ENCODE measurements at places on chromosomes 13 and 19. TPM values are rescaled to one million over a fixed set of nuclear protein-coding genes. Genes with fewer than 3 reads are reported as not detected.

- no peak overlapping the region for H3K27ac ChIP-seq
- H3K36me3 ChIP-seq, result no peaks in the 10 kb centered on the region
- H3K27me3 ChIP-seq, result no peaks in the 10 kb centered on the region
- no peak for DNase-seq
Observed at GRCh38 chr13:51867062-51867461, 5.3 kb downstream of the CCDC70 start.

DNA sequence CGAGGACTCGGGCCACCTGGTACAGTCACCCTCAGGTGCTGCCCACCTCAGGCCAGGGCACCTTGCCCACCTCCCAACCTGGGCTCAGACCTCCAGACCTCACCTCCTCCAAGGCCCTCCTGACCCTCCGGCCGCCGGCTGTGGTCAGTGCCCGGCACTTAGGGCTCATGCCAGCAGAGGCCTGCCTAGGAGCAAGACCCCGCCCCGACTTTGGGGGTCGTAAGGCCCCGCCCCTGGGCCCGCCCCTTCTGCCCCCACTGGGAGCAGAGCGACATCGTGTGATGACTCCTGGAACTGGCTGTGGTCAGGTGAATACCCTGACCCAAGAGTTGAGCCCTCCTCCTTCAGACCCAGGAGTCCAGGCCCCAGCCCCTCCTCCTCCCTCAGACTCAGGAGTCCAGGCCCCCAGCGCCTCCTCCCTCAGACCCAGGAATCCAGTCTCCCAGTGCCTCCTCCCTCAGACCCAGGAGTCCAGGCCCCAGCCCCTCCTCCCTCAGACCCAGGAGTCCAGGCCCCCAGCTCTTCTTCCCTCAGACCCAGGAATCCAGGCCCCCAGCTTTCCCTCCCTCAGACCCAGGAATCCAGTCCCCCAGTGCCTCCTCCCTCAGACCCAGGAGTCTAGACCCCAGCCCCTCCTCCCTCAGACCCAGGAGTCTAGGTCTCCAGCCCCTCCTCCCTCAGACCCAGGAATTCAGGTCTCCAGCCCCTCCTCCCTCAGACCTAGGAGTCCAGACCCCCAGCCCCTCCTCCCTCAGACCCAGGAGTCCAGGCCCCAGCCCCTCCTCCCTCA is at the start of gene SBK2:
SBK2 (minus strand) TSS at position 183 of the 790 bp plus-strand sequence. CDS start 839 bp downstream, outside the sequence.
- H3K4me3 ChIP-seq, result no peak within 1 kb of the TSS
- peaks cover 5% of the 10 kb centered on the region for H3K4me1 ChIP-seq
- H3K36me3 ChIP-seq, result no peaks in the 10 kb centered on the region
- peak within 1 kb of the TSS; percentile 66 for H3K27ac ChIP-seq

DNA sequence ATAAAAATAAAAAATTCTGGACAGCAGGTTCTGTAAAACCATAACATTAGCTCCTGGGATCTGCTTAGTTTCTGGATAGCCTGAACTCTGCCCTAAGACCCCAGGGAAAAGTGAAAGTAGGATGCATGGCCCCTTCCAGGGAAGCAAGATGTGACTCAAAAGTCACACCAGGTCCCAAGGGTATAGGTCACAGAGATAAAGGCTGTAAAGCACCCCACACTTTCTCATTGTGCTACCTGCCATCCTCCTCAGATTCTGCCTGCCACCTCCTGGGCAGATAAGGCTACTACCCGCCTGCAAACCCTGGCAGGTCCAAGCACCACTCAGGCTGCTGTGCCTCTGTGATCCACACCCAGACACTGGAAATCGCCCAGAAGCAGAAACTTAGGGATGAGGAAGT is 20.6 kb downstream of the FFAR2 start:
- peaks cover 4% of the 10 kb centered on the region for H3K27me3 ChIP-seq
- H3K36me3 ChIP-seq, result no peaks in the 10 kb centered on the region
- H3K4me1 ChIP-seq, result no peaks in the 10 kb centered on the region

DNA sequence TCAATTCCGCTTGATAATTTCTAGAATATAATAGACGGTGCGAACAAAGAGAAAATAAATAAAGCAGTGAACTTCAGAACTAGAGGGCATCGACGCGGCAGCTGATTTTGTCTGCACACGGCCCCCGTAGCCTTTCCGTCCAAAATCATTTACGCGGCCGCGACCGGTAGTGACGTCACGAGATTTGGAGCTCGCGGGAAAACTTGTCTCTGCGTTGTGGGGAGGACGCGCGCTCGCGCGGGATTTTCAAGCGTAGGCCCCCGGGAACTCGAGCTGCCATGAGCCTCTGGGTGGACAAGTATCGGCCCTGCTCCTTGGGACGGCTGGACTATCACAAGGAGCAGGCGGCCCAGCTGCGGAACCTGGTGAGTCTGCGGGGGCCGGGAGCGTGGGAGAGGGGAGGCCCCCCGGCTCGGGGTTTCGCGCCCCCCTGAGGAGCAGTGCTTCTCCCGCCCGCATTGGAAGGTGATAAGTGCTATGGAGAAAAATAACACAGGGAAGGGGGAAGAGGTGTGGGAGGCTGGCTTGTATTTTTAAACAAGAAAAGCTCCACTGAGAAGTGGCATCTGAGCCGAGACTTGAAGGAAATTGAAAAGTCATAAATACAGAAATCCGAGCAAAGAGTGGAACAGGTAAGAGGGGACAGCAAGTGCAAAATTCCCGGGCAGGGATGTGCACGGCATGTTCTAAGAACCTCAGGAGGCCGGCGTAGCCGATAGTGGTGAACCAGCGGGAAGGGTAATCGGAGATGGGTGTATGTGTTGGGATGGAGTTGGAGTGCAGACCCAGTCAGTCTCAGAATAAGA is at the start of gene RFC3:
RFC3 (plus strand) TSS at position 249 of the 806 bp plus-strand sequence; CDS start at position 279, 30 bp downstream.
- DNase-seq, result peak; percentile 91
- H3K4me3 ChIP-seq, result peak within 1 kb of the TSS; percentile 83
- H3K4me1 ChIP-seq, result peaks cover 15% of the 10 kb centered on the region

DNA sequence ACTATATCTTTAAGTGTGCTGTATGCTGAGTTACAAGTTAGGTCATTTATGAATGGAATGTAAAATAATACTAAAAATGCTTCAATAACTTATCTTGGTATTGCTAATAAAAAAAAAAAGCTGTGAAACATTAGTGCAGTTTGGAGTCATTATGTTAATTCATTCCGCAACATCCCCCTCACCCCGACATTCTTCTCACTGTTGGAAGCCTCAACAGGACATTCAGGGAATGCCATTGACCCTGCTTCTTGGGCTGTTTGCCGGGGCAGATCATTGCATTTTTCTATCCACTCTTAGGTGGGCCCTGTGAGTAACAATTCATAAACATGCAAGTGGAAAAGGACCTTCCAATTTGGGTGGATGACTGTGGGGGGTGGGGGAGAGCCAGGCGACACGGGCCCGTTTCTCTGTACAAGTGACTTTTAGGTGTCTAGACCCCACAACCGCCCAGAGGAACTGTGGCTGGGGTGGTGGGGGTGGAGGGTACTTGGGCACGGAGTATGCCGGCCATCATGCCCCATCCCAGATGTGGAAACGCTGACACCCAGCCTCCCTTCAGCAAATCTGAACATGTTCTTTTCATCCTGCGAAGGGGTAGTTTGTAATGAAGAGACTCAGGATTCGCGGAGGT is 185.9 kb downstream of the ZNF536 start:
- H3K27me3 ChIP-seq, result peaks cover 55% of the 10 kb centered on the region
- no peak overlapping the region for H3K27ac ChIP-seq
- DNase-seq, result no peak
- H3K36me3 ChIP-seq, result no peaks in the 10 kb centered on the region

DNA sequence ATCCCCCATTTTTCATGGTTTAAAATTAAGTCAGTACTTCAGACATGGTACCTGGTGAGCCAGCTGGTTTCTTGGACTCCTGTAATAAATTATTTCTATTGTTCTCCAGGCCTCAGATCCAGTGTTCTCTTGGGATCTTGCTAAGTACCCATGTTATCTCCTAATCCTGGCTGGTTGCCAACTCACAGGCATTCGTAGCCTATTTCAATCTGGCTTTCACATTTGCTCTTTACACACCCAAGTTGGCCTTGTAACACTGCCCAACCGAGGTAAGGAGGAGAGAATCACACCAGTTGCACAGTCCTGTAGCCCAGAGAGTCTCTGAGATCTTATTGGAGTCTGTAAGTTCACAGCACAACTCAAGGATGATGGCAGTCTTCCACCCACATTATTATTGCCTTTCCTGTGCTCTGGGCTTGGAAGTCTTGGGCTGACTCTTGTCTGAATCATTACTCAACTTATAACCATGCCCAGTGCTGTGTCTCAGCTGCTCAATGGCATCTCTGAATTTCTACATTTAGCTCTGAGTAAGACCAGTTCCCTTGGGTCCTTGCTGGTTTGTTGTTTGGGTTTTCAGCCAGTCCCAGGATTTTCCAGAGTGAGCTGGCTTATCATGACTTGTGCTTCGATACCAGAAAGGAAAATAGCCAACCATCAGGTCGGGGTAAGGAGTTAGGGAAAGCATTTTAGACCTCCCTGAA is 76.6 kb upstream of the KLF12 start:
- no peak overlapping the region for H3K27ac ChIP-seq
- no peak overlapping the region for H3K4me3 ChIP-seq
- H3K27me3 ChIP-seq, result no peaks in the 10 kb centered on the region

DNA sequence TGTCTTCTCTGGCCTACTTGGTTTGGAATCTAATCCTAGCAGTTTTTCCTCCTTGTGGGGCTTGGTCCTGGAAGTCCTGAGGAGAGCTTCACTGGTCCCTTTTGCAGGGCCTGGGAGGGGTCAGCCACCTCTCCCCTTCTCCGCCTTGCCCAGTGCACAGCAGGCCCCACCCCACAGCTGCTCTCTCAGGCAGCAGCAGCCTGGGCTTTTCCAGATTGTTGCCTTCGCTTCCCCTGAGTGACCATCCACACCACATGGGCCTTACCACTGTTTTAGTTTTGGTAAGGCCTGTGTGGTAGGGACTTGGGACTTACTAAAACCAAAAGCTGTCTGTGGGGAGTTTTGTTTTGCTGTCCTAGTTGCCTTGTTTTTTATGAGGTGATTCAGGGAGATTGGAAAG is 11.5 kb downstream of the MPHOSPH8 start:
- no peak overlapping the region for H3K27ac ChIP-seq
- H3K27me3 ChIP-seq, result no peaks in the 10 kb centered on the region
- peaks cover 29% of the 10 kb centered on the region for H3K36me3 ChIP-seq
- H3K4me3 ChIP-seq, result no peak overlapping the region
- DNase-seq, result no peak

DNA sequence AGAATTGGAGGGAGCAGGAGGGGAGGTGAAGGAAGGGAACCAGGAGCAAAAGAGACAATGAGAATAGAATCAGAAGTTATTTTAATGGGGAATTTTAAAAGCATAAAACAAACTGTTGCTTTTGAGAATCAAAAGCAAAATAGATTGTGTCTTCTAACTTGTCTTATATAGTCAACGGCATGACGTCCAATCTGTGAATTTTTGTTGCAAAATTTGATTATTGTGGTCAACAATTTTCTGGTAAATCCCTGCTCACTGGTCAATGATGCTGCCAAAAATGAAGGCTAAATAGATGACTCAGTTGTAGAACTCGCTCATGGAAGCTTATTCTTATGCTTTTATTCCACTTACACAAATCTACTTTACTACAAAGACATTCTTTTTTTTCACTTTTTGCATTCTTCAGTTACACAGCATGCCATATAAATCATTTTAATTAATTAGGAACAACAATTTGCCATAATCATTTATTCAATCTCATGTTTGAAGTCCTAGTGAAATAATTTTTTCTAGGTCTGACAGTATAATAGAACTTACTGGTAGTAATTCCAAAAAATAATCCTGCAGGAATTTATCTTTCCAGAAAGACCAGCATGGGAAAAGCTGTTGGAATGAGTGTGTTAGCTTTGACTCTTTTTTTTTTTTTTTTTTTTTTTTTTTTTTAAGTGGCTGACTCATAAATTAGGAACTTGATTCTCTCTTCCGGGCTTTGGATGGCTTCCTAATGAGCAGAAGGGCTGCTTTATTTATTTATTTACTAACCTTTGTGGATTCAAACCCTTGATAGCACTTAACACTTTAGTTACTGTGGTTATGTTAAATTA is 256.9 kb downstream of the SPRY2 start:
- no peaks in the 10 kb centered on the region for H3K27me3 ChIP-seq
- no peak overlapping the region for H3K4me3 ChIP-seq
- H3K4me1 ChIP-seq, result peaks cover 29% of the 10 kb centered on the region
- H3K27ac ChIP-seq, result peak overlapping the region; percentile 79
- no peak for DNase-seq

DNA sequence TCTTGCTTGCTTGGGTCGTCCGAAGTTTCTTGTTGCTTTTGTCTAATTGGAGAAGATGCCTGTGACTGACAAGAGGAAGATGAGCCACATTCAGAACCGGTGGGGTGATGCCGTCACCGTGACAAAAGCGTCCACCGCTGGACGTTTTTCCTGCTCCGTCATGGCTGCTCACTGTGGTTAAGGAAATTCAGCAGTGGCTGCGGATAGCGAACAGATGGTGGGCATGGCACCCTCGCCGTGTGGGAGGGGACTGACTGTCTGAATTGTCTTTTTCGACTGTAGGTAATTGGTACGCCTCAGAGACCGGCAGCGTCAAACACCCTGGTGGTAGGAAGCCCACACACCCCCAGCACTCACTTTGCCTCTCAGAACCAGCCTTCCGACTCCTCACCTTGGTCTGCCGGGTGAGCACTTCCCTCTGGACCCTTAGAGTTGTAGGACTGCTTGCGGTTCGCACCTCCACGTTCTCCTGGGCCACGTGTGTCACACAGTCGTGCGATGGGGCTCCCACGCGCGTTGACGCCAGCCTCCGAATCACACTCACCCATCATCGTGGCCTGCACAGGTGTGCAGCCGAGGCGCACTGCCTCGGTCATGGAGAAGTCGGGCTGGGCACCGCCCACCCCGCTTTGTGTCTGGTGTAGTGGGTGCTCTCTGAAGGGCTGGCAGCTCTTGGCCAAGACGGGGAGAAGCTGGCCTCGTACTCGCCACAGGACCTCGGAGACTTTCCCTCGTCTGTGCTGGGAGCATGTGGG is 26.5 kb downstream of the ATP4B start:
- H3K4me1 ChIP-seq, result peaks cover 5% of the 10 kb centered on the region
- no peak overlapping the region for H3K4me3 ChIP-seq
- H3K27ac ChIP-seq, result no peak overlapping the region
- no peak for DNase-seq
- H3K36me3 ChIP-seq, result peaks cover 51% of the 10 kb centered on the region
- no peaks in the 10 kb centered on the region for H3K27me3 ChIP-seq

- peak; percentile 53 for DNase-seq
- H3K27me3 ChIP-seq, result no peaks in the 10 kb centered on the region
- H3K4me3 ChIP-seq, result peak overlapping the region; percentile 92
- peak overlapping the region; percentile 90 for H3K27ac ChIP-seq
- peaks cover 26% of the 10 kb centered on the region for H3K4me1 ChIP-seq
Observed at GRCh38 chr19:11963566-11964355, 1.1 kb upstream of the ZNF763 start.

DNA sequence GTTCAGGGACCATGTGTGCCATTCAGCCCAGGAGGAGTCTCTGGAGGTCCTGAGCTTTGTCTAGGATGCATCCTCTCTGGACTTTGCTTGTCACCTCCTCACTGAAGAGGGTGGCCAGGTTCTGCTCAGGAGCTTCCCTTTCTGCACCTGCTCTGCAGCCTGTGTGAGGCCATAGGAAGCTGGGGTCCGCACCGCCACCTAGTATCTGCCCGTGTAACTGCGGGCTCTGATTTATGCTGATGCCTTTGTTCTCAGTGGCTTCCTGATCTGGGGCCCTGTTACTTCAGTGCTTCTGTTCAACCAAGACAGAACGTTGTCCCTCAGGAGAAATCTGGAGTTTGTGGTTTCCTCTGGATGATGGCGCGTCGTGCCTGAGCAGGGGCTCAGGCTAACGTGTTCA is 15.5 kb downstream of the ZNF610 start:
- DNase-seq, result no peak
- no peaks in the 10 kb centered on the region for H3K4me1 ChIP-seq
- H3K27me3 ChIP-seq, result no peaks in the 10 kb centered on the region
- no peak overlapping the region for H3K27ac ChIP-seq
- peaks cover 72% of the 10 kb centered on the region for H3K36me3 ChIP-seq

The KLHL1 gene
- not detected for total RNA-seq

The TNNI3 gene
- 8.9 TPM for total RNA-seq

The VSTM1 gene
- total RNA-seq, result not detected

The RTBDN gene
- not detected for total RNA-seq

The ZFR2 gene
- 2.6 TPM for total RNA-seq

The SERPINE3 gene
- 0.31 TPM for total RNA-seq

The ZNF888 gene
- total RNA-seq, result 15.3 TPM

The NAPSA gene
- 2.4 TPM for total RNA-seq

The BCKDHA gene
- total RNA-seq, result 22.6 TPM

Measured in mesothelial cell of epicardium (in vitro differentiated cells).